NCI-H2081 (cell line): ENCODE measurements at places on chromosomes 6 and 20.

- DNase-seq: no peak
Measured at GRCh38 chr20:23727016-23727415, 23.7 kb downstream of the CST1 start.

- DNase-seq: no peak
Measured at GRCh38 chr20:52172392-52173047, 19.1 kb downstream of the ZFP64 start.

- no peak for DNase-seq
Measured at GRCh38 chr6:142381845-142382378, 80.1 kb downstream of the ADGRG6 start.

DNA sequence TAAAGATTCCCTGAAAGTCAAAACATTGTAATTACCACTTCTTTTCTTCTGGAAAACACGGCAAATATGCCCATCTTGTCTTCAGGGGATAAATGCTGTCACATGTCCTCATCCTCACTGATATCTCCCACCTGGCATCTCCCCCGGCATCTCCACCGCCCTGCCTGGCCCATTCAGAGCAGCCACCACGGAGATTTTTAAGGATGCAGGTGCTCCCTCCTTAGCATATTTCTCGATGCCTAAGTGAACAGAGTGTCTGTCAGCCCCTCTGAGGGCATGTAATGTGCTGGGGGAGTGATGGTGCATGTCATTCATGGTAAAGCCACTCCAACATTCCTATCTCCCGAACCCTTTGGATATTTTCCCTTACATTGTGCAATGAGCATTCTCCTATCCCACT, 215.5 kb downstream of the PREX1 start:
- DNase-seq: no peak

DNA sequence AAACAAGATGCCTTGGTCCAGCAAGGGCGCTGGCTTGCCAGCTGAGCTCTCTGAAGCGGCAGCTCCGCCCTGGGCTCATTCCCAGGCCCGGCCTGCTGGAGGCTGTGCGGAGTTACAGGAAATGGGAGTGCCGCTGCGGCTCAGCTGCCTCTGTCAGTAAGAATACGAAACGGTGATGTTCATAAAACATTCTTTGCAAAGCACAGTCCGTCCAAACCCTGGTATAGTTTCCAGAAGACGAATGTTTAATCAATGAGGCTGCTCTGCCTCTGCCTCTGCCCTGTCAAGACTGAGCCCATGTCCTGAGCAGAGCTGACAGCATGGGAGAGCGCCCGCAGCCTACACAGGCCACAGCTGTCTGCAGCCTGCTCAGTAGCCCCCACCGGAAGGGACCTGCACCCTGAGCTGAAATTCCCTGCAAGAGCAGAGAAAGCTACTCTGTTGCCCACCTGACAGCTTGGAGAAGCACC, 153.3 kb upstream of the SNX9 start:
- peak; percentile 31 for DNase-seq

- peak; percentile 33 for DNase-seq
Measured at GRCh38 chr6:75748003-75748742, 866 bp upstream of the MYO6 start.

- DNase-seq: peak; percentile 36
Measured at GRCh38 chr6:123967905-123968304, 164.2 kb downstream of the NKAIN2 start.

- DNase-seq: no peak
Measured at GRCh38 chr6:81246200-81246599, 506.3 kb downstream of the TENT5A start.

DNA sequence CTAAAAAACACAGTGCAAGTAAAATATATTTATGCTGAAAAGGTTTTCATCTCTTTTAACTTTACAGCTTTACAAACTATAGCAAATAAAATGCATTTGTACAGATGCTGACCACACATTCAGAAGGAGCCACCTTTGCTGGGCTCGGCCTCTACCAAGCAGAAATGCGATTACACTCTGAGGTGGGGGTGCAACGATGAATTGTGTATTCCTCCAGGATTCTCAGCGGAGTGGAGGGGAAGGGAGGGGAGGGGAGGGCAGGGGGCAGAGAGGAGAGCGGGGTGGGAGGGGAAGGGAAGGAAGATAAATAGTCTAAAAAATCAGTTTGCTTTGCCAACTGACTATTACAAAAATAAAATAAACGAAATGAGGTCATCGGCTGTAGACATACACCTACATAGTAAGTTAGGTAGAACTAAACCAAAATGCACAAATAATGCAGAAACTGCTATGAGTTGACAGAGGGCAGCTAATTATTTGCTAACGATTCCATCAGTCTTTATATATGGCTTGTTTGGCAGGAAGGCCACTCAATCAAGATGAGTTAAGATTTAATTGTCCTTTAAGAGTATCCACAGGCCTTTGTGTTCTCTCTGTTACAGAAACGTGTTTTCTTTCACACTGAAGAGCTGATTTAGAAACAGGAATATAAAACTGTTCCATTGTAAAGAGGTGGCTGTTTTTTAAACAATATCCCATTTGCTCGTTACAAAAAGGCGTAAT, 90.1 kb downstream of the TAF4 start:
- peak; percentile 2 for DNase-seq

GRCh38 chr6:1766654-1767053, 156.9 kb downstream of the FOXC1 start:
- no peak for DNase-seq

DNA sequence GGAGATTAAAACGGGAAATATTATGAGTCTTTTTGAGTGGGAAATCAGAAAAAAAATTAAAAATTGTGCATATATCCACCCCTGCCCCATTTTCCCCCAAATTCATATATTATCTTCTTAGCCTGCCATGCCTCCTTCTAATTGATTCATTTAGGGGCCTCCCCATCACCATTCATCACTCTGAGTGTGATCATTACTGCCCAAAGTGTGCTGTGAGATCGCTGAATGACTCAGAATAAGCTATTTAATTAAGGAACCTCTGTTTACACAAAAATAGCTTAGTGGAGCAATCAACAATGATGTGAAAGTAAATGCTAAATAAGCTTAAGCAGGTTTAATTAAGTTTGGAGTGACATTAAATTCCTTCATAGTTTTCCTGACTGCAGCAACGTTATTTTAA, 645.5 kb downstream of the GRIK2 start:
- DNase-seq: no peak
